ENCODE measurements at places on chromosomes 2 and 18.

DNA sequence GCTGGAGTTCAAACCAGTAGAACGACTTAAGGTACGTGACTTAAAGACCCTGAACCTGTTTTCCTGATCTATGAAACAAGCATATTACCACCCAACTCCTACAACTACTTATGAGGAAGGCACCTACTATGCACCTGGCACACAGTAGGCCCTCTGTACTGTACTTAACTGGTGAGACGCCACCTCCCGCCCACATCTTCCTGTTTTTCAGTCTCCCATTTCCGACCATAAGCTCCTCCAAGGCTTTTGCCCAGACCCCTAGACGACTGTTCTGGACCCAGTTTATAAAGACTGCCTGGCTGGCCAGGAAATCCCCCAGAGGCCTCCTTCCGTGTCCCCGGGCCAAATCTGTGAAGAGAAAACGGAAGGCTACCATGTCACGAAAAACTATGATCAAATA, 1.5 kb downstream of the GALNT14 start:
- no peak for DNase-seq

GRCh38 chr2:85516653-85517389, 22.1 kb upstream of the MAT2A start:
- DNase-seq = no peak

- no peak for DNase-seq
Measured at GRCh38 chr2:54984476-54984875, 65.8 kb downstream of the RTN4 start.

DNA sequence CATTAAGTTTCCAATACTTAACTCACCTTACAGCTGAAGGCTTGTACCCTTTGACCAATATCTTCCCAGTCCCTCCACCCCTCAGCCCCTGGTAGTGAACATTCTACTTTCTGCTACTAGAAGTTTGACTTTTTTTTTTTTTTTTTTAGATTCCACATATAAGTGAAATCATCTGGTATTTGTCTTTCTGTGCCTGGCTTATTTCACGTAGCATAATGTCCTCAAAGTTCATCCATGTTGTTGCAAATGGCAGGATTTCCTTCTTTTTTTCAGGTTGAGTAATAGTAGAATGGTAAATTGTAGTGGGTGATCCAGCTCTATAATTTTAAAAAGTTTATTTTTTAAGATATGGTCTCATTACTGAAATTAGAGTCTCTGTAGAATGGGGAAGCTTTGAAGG, 316.0 kb downstream of the MTX2 start:
- DNase-seq = no peak

- DNase-seq = no peak
Measured at GRCh38 chr2:119257198-119257597, 33.6 kb downstream of the STEAP3 start.
